T follicular helper cell (primary cell): ENCODE measurements at places on chromosomes 7 and 10.

- DNase-seq, result no peak
These were observed 23.3 kb upstream of the PDGFA start for GRCh38 chr7:542713-543500.

DNA sequence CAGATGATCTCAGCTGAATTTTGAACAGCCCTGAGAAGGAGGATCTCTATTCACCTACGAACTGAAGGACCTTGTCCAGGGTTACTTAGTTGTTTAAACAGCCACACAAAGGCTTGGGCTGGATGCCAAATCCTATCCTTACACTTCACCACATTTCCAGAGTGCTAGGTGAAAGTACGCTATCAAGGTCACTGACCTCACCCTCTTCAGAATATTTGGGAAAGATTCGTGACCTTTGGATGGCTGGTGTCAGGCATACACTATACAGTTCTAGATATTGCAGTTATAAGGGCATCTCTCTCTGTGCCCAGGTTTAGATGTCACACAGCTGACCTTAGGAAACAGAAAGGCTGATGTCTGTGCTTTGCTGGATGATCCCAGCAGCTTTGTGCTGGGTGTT lies 61.2 kb upstream of the ABLIM1 start:
- DNase-seq, result no peak

- no peak for DNase-seq
These were observed 205.3 kb downstream of the CHCHD3 start for GRCh38 chr7:132876576-132876975.

GRCh38 chr7:30873656-30874055 lies 38.0 kb upstream of the AQP1 start:
- no peak for DNase-seq

DNA sequence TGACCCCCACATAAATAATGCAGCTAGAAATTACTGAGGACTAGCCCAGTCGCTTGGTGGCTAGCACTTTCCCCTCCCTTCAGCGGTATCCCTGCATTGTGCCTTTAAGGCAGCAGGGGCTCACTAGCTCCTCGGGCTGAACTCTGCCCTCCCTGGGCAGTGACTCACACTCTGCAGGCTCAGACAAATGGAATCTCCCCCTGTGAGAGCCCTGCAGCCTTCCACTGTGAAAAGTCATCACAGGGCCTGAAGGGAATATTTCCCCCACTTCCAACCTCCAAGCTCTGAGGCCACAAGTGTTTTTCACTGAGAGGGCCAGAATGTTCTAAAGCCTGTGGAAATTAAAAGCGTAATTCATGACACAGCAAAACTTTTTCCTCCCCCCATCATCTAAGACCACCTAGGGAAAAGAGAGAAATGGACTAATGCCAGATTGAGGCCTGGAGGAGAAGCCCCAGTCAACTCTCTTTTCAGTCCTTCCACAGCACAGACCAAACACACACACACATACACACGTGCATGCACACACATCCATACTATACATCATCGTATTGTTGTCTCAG lies 93.6 kb upstream of the COL1A2 start:
- no peak for DNase-seq

DNA sequence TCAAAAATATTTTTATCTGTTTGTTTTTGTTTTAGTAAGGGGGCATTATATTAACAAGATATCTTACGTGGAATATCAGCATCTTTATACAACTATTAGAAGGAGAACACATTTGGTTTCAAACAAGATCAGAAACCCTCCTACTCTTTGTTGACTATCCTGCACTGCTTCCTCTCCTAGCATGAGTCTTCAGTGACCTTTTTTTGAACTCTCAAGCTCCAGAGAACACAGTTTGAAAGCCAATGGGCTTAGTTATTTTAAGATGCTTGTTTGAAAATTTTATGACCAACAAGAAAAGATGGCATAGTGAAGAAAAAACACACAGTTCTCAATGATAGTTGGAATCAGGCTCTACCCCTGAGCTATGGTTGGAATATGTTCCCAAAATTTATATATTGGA lies 37.2 kb upstream of the RTKN2 start:
- no peak for DNase-seq

GRCh38 chr10:93435621-93436397 lies 46.3 kb downstream of the MYOF start:
- DNase-seq, result no peak

DNA sequence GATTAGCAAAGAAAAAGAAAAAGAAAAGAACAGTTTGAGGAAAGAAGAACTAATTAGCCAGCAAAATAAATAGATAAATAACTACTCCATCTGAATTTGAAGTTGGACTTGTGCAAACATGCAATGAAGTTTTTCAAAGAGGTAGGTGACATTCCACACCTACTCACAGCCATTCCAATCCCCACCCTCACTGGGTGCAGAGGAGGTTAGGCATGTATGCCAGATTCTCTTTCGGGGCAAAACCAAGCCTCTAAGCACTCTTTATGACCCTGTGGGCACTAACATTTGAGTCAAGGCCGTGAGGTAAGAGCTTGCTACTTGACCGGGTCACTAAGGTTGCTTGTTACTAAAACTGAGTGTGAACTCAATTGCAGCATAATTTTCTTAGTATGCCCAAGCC lies 108.4 kb upstream of the SEMA3A start:
- DNase-seq, result no peak

DNA sequence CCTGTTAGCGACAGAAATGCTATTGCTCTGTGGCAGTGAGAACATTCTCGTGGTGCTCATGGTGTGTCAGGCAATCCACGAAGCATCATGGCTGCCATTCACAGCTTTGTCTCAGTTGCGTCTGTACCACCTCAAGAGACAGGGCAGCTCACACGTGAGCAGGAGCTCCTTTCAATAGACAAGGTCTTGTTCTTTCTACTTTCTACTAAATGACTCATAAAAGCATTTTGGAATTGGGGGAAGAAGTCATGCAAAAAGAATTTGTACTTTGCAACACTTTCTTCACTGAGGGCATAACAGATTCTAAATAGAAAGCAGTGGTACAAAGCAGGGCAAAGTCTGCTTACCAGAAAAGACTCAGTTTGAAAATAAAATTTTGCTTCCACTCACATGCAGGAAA lies 638.5 kb downstream of the PHTF2 start:
- DNase-seq, result no peak

GRCh38 chr7:99719996-99720769 lies 14.8 kb downstream of the CYP3A7 start:
- DNase-seq, result no peak

DNA sequence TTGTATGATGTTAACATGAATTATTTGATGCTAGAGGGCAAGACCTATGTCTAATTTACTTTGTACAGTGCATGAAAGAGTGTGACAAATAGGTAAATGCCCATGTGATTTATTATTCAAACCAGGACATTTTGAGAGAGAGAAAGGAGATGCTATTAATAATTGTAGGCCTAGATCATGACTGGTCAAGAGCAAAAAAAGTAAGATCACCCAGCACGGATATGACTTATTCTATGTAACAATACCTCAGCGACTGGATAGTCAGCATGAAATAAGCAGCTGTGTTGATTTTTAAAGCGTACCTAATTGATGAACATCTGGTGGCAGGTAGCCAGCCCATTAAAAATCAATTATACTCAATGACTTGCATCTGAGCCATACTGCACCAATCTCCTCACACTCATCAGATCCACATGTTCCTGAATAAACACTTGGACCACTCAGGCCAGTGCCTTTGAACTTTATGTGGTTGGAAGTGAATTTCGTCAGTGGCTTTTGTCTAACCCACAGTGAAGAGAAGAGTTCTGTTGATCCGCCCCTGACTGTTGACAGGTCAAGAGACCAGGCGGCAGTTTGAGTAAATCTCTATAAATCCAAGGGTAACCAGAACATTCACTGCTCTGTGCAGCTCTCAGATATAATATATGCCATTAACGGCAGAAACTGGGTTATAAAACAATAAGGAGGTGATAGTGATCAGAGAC lies 435.3 kb downstream of the MDFIC start:
- DNase-seq, result no peak

GRCh38 chr7:148058092-148058491 lies 532.5 kb upstream of the C7orf33 start:
- no peak for DNase-seq

DNA sequence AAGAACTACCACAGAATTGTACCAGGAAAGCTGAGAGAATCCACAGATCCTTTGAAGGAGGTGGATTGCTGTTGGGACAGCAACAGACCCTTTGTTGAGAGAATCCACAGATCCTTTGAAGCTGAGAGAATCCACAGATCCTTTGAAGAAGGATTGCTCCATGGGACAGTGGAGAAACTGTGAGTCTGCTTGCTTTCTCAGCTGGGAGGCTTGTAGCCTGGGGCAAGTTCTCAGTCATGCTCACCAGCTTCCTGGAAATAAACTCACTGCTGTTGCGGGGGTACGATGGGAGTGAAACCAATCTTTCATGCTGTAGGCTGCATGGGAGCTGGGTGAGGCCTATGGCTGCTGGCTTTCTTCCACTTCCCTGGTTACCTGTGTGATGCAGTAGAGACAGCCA lies 106.3 kb downstream of the C7orf25 start:
- DNase-seq, result no peak

DNA sequence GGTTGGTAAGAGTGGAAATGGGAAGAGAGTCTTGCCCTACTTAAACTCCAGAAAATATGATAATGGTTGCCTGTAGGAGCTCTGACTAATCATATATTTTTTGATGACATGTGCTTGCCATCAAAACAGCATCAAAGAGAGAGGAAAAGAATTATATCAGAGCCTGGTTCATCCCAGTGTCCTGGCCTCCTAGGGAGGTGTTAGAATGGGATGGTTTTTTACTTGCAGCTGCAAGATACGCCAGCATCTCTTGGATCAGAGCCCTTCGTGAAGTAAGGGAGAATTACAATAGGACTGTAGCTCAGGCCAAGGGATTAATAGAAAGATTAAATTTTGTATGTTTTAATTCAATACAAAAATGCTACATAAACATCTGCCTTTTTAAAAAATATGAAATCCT lies 177.6 kb upstream of the HDAC9 start:
- DNase-seq, result no peak

DNA sequence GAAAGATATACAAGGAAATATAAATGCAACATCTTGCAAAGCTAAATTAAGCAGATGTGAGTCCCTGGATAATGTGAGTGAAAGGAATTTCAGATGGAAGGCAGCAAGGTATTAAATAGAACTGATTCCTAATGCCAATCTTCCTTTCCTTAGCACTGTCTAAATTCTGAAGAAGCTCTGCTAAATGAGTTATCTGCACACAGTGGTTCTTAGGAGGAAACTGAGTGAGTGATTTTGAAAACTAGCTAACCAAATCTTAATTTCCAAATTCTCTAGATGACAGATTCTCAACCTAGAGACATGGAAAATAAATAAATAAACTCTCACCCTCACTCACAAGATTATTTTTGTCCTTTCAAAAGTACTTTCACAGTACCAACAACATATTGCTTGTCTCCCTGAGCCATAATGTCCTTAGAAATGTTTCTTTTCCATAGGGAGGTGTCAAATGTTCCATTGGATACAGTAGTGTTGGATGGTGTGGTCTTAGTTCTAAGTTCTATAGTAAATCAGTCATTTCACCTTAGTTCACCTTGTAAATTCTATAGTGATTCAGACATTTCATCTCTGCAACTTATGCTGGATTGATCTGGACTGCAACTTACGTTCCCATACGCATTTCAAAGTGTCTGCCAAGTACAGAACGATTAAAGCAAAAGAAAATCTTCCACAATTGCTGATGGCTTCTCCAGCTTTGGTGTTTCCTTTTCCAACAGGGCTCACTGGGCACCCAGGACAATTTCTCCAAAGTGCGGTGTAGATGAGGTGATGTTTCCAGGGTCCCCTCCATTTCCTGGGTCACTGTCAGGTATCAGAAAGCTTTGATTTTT lies 145.4 kb upstream of the FAM171A1 start:
- DNase-seq, result no peak

- no peak for DNase-seq
These were observed 66.0 kb downstream of the CLEC2L start for GRCh38 chr7:139589474-139589873.

DNA sequence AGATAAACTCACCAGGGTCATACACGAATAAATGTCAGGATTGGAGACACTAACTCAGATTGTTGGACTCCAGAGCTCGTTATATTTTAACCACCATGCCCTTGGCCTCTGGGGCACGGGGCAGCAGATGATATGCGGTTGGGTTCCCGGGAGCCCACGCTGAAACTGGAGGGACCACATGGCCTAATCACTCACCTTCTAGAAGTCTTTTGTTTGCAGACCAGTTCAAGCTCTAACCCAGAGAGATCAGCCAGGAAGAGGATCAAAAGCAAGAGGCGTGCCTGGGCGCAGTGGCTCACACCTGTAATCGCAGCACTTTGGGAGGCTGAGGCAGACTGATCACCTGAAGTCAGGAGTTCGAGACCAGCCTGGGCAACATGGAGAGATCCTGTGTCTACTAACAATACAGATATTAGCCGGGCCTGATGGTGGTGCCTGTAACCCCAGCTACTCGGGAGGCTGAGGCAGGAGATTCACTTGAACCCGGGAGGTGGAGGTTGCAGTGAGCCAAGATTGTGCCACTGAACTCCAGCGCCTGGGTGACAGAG lies 42.6 kb upstream of the ECHDC3 start:
- no peak for DNase-seq

GRCh38 chr10:130809181-130809580 lies 502.3 kb downstream of the TCERG1L start:
- no peak for DNase-seq

GRCh38 chr7:2079332-2080059 lies 153.2 kb downstream of the MAD1L1 start:
- no peak for DNase-seq

DNA sequence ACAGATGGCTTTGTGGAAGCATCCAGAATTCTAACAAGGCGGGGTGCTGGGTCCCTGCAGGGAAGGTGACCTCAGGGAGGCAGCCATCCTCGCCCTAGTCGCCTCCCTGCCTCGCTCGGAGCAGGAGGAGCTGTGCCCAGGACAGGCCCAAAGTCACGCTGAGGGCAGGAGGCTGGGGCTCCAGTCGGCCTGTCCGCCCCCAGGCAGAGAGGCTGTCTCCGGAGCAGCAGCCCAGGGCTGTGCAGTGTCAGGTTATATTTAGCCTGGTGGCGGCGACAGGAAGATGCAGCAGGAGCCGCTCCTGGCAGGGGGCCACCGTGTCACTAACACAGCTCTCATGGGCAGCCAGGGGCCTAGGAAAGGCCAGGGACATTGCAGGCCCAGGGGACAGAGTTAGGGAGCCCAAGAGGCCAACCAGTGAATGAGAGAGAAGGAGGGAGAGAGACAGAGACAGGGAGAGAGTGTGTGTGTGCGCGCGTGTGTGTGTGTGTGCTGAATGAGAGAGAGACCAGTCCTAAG lies 13.5 kb downstream of the KCNH2 start:
- DNase-seq, result no peak

- no peak for DNase-seq
These were observed 271.2 kb upstream of the C7orf33 start for GRCh38 chr7:148319316-148319808.

- no peak for DNase-seq
These were observed 171.3 kb upstream of the STEAP4 start for GRCh38 chr7:88477976-88478375.
